Activated T-cell treated with anti-CD3 and anti-CD28 coated beads, Interleukin-2, amount 50 U/mL, for 72 hours (primary cell): ENCODE measurements at places on chromosomes 4 and X. TPM values are rescaled to one million over a fixed set of nuclear protein-coding genes. Genes with fewer than 3 reads are reported as not detected.

The NHS gene
- 6.6 TPM for total RNA-seq

The SPANXB1 gene
- not detected for total RNA-seq

DNA sequence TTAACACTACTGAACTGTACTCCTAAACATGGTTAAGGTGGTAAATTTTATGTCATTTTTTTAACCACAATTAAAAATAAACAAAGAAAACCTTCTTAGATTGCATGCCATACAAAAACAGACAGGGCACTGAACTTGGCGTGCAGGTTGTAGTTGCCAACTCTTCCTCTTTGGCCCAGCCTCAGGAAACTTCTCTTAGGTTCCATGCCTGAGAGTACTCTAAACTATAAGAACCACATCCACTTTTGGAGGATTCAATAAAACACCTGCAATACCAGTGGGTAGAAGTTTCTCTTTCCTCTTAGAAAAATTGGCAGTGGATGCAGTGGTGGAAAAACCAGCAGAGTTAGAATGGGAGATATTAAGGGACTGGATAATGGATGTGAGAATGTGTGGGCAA is 103.4 kb downstream of the LUZP4 start:
- DNase-seq, result no peak

GRCh38 chr4:14262221-14262620 is 634.7 kb upstream of the BOD1L1 start:
- no peak for DNase-seq

GRCh38 chr4:29311247-29311646 is 1408.9 kb upstream of the PCDH7 start:
- no peak for DNase-seq

DNA sequence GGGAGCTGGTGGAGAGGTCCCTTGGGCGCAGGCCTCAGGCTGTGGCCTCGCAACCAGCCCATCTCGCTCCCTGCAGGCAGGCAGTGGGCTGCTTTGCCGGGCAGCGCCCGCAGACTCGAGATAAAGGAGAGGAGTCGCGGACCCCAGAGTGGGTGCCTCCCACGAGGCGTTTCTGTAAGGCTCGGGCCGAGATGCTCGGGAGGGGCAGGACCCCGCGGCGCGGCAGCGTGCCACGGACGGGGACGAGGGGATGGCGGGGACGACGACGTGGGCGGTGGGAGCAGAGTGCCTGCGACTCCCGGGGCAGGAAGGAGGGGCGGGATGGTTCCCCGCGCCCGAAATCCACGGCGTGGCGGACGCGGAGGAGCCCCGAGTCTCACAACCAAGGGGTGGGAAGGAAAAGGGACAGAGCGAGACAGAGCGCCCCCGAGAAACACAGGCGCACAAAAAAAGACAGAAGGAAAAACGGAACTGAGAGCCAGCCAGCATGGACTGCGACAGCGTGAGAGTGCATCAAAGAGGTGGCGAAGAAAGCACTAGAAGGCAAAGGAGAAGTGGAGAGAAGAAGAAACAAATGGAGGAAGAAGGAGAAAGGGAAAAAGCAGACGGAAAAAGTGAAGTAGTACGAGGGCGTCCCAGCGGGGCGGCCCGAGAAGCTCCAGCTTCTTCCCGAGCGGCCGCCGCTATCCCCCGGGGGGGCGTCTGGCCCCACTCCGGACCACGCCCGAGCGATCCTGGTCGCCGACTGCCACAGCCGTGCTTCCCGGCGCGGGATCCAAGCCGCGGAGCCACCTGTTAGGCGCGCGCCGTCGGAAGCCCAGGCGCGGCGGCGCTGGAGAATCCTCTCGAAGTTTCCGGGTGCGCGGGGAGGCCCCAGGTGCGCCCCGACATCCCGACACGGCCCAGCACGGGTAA is 1.5 kb downstream of the BEND4 start:
- DNase-seq, result no peak

DNA sequence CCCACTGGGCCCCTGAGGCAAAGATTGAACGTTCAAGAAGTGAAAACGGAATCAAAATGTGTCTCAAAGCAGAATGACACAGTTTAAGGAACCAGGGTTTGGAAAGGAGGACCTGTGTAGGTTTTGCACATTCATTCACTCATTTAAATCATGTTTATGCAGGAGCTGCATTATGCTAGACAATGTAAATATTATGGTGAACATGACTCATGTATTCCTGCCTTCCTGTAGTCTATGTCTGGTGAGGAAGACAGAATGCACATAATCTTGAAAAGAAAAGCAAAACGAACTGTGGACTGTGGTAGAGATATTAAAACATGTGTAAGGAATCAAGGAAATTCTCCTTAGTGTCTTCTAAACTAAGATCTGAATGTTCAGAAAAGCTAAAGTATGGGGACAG is 311.8 kb upstream of the SMIM31 start:
- no peak for DNase-seq

- DNase-seq, result no peak
These were observed 21.8 kb downstream of the ARSD start for GRCh38 chrX:2907295-2907694.

DNA sequence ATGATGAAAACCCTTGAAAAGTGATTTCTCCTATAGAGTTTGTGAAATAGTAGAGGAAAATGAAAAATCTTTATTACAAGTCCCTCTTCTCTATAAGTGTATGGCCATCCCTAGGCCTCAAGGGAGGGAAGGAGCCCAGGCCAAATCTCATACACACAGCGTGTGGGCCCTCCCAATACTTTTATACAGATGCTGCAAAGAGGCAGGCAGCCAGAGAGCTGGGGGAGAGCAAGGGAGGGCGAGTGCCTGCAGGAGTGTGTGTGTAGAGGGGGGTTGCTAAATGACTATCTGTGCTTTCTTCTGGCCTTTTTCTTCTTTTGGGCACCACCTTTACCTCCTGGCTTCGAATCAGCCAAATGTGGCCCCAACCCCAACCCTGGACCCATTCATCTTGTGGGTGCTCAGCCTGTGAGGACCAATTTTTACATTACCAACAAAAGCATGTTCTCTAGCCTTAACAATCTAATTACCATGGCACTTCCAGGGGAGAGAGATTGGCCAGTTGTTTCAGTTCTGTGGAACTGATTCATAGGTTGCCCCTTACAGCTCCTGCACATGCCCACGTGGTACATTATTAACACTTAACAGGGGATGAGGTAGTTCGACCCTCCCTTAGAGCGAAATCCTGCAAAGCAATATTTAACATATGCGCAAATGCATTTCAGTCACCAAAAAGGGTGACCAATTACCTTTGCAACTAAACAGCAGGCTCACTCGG is 2.0 kb downstream of the GPC3 start:
- DNase-seq, result no peak

- no peak for DNase-seq
These were observed 27.2 kb upstream of the GPR34 start for GRCh38 chrX:41661366-41662095.

The TNMD gene
- total RNA-seq, result not detected

The STS gene
- 1.0 TPM for total RNA-seq

The FGF2 gene
- 2.7 TPM for total RNA-seq

- peak; percentile 24 for DNase-seq
These were observed 61.4 kb downstream of the WFS1 start for GRCh38 chr4:6331018-6331417.

DNA sequence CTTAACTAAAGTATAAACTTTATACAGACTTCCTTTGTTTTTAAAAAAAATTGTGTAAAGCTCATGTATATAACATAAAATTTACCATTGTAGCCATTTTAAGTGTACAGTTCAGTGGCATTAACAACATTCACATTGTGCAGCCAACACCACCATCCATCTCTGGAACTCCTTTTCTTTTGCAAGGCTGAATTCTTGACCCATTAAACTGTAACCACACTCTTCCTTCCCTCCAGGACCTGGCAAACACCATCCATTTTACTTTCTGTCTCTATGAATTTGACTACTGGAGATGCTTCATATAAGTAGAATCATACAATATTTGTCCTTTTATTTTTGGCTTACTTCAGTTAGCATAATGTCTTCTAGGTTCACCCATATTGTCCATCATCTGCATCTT is 104.7 kb downstream of the RASL11B start:
- no peak for DNase-seq

- no peak for DNase-seq
These were observed 125.6 kb downstream of the CBR4 start for GRCh38 chr4:168884251-168885124.
